ENCODE measurements at places on chromosomes 13 and 19.

GRCh38 chr19:7506385-7507328 is 9.2 kb upstream of the ZNF358 start:
- DNase-seq, result peak; percentile 40

- DNase-seq, result no peak
These were observed 46.3 kb upstream of the ITM2B start for GRCh38 chr13:48186722-48187121.

- no peak for DNase-seq
These were observed 18.3 kb downstream of the ZNF587 start for GRCh38 chr19:57867868-57868492.

DNA sequence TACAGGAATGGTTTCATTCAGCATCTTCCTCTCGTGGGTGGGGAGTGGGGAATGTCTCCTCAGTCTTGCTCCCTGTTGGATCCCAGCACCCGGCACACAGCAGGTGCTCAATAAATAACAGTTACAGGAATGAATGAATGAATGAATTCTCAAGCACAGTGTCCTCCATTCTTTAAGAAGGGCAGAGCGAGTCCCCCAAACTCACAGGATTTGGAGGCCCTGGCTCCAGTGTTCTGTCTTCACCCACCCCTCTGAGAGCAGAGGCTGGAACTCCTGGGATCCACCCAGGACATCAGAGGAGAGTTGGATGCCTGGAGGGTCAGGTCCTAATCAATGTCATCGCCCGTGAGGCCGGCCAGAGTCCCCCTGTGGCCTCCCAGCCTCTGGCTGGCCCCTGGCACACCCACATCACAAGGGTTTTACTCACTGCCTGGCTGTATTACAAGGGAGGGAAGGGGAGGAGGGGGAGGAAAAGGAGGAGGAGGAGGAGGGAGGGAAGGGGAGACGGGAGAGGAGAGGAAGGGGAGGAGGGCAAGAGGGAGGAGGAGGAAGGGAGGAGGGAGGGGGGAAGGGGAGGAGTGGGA is 8.7 kb upstream of the CREB3L3 start:
- DNase-seq, result no peak

DNA sequence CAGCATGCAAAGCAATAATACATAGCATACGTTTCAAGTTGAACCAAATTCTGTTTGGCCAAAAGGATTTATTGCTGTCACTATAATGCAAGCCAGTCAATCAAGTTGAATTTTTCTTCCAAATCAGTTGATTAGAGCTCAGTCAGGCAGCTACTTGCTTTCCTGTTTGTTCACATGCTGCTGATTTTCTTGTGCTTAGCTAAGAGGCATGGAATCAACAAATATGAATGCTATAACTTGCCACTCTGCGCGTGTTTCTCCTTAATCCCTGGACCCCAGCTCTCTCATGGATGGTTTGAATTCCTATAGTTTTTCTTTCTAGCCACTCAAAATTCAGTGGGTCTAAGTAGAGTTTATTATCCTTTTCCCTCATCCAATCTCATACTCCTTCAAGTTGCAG is 311.3 kb downstream of the KLF5 start:
- no peak for DNase-seq

GRCh38 chr19:12785431-12786031 is 5.8 kb upstream of the JUNB start:
- DNase-seq, result peak; percentile 18

- no peak for DNase-seq
These were observed 420.7 kb downstream of the PCDH9 start for GRCh38 chr13:66809485-66809884.

- no peak for DNase-seq
These were observed 111.6 kb downstream of the GGACT start for GRCh38 chr13:100476963-100477362.

DNA sequence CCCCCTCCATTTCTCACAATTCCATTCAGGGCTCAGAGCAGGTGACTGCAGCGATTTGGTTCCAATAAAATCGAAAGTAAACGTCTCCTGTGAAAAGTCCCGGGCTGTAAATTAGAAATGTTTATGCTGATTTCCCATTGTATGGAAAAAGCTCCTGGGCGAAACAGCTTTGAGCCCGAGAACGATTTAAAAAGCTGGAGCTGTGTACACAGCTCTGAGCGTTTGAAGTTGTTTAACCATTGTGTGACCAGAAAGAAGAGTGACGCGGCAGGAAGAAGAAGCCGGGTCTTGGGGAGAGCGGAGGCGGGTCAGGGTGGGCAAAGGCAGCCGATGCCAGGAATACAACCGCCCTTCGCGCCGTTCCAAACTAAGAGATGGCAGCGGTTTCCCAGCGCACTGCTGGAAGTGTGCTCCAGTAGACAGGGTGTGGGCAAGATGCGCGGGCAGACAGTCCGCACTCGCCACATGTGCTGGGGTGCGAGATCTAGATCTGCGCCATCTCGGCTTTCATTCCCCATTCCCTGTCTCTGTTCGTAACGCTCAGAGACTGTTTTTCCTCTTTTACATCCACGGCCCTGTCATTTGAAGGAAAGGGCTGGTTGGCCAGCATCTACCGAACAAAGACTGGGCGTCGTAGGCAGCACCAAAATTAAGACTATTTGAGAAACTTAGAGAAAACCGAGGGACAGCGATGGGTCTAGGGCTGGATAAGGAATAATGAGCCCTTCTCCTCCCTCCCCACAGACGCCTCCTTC is 960 bp upstream of the GSX1 start:
- DNase-seq, result no peak

GRCh38 chr19:44641501-44642265 is 2.0 kb upstream of the PVR start:
- DNase-seq, result no peak

- peak; percentile 71 for DNase-seq
These were observed 37.7 kb upstream of the MCF2L start for GRCh38 chr13:112931028-112931934.

DNA sequence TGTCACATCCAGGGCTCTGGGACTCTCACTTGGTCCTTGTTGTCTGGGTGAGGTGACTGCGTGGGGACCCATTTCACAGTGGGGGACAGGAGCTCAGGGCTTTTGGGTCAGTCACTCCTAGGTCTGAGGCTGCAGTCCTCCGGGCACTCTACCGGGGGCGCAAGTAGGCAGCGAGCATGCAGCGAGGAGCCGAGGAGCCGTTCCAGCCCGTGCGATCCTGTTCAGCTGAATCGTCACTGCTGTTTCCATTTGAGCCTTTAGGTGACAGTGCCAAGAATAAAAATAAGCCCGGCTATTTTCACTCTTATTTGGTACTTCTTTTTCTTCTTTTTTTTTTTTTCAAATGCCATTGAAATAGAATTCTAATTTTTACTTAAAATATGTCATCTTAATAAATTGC is 126.5 kb downstream of the ZNF536 start:
- DNase-seq, result no peak

- DNase-seq, result peak; percentile 47
These were observed 4.3 kb upstream of the ZNF17 start for GRCh38 chr19:57406516-57407123.

Measured in right kidney (tissue), 9 donors.